ENCODE measurements at places on chromosomes 11 and 22. TPM values are rescaled to one million over a fixed set of nuclear protein-coding genes. Genes with fewer than 3 reads are reported as not detected.

DNA sequence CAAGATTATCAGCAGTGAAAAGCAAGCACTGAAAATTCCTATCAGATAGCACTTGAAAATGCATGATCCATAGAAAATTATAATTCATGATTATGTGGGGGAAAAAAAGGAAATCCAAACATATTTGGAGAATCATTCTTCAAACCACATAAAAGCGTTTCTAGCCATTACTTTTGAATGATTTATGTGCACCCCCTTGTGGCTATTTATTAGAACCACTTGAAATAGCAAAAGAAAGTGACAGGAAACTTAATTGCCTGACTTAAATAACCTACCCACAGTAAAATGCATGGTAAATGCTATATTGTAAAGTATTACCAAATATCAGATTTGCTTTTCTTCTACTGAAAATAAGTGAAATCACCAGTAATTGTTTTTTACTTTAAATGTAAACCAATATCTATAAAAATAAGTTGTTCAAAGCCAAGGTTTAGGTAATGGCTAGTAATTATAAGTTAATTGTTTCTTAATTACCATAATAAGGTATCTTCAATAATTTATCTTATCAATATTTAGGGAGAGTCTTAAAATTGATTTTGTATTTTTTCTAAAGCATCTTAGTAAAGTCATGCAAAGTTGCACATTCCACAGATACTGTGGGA lies 168.5 kb downstream of the ARHGAP42 start:
- DNase-seq = no peak

GRCh38 chr11:60634126-60634525 lies 65.3 kb upstream of the MS4A8 start:
- DNase-seq = peak; percentile 83

The B4GAT1 gene
- total RNA-seq = 48.8 TPM

DNA sequence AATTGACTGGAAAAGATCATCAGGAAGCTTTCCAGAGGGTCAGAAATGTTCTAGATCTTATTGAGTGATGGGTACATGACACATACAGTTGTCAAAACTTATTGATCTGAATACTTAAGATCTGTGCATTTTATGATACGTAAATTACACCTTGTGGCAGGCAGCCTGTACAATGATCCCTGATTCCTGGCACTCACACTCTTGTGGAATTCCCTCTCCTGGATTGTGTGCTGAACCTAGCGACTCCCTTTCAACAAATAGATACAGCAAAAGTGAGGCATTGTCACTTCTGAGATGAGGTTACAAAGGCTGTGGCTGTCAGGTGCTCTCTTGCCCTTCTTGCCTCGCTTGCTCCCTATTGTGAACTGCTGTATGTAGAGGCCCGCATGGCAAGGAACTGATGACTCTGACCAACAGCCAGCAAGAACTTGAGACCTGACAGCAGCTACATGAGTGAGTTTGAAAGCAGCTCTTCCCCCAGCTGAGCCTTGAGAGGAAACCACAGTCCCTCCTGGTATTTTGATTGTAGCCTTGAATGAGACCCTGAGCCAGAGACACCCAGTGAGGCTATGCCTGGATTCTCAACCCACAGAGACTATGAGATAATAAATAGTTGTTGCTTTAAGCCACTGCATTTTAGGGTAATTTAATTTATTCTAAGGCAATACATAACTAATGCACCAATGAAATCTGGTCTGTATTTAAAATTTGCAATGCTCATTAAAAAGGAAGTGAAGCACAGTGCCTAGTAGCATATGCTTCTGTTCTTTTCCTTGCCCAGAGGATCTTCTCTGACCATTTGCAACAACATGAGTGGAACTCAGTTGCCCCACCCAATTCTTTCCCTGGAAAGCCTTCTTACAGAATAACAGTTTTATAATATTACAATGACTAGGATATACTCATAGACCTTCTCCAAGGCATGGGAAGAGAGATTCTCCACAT lies 60.5 kb upstream of the IZUMO1R start:
- no peak for DNase-seq

The OR4S1 gene
- total RNA-seq = not detected

The DGCR6L gene
- total RNA-seq = 51.3 TPM
